ENCODE measurements at places on chromosomes 5 and 9.

DNA sequence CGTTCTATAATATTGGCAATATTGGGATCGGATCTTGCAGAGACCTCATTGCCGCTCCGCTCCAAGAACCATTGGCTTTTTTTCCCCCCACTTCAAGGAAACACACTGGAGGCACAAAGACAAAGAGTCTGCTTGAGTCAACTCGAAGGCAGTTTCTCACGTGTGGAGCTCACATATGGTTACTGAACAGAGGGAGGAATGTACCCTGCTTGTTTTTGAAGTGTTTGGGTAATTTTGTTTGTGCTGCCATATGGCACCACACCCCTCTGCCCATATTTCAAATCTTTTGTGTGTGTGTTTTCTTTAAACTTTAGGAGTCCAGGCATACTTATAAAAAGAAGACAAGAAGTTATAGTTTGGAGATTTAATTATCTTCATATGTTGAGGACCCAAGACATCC is 595.9 kb downstream of the DTWD2 start:
- DNase-seq, result no peak

- peak; percentile 47 for DNase-seq
These were observed 165.4 kb downstream of the EPB41L4A start for GRCh38 chr5:112253478-112254250.

- DNase-seq, result no peak
These were observed 172.7 kb upstream of the MEF2C start for GRCh38 chr5:89055695-89056085.

- DNase-seq, result peak; percentile 11
These were observed 74.5 kb downstream of the WNK2 start for GRCh38 chr9:93258419-93258817.

DNA sequence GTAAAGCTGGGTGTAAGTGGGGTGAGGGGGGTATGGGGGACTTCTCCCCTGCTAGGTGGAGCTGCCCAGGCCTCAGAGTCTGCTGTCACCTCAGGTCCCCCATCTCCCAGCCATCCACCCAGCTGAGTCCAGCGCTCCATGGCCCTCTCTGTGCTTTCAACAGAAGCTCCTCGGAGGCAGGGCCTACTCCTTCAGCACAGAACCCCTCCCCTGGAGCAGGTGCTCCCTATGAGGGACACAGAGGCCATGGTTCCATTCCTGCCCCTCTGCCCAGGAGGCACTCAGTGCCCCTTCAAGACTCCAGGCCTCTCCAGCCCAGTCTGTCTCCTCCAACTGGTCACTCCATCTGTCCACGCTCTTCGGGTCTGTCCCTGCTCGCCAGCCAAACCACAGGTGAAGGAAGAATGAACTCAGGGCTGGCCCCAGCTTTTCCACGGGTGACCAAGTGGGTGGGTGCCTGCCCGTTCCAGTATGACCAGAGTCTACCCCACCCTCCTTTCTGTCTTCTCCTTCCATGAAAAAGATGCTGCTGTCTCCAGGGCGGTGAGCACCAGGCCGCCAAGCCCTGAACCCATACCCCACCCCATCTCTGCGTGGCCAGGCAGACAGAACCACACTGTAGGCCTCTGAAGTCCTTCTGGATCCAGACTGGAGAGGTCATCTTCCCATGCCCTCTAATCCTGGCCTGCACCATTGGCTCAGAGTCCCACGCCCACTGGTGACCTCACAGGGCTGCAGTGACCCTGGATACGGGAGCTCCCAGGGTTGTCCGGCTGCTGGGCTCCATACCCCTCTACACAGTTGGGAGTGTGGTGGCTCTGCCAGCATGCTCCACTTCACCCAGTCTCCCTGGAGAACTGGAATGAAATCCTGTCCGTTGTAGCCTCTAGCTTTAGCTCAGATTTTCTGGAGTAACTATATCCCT is 11.9 kb downstream of the GBGT1 start:
- no peak for DNase-seq

DNA sequence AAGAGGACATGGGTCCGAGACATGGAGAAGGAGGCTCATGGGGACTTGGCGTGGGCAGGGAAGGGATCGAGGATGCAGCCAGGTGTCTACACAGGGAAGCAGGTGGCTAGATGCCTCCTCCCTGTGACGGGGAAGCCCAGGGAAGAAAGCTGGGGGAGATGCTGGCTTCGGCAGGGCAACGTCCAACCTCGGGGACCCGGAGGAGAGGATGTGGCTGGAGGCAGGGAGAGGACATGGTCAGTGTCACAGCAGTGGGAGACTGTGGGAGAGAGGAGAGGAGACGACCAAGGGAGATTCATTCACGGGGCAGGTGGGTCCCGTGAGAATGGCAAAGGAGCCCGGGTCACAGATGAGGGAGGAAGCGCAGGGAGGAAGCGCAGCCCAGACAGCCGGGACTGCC is 73.2 kb upstream of the PHYKPL start:
- no peak for DNase-seq

- no peak for DNase-seq
These were observed 100.4 kb downstream of the RGS3 start for GRCh38 chr9:113563826-113564497.

DNA sequence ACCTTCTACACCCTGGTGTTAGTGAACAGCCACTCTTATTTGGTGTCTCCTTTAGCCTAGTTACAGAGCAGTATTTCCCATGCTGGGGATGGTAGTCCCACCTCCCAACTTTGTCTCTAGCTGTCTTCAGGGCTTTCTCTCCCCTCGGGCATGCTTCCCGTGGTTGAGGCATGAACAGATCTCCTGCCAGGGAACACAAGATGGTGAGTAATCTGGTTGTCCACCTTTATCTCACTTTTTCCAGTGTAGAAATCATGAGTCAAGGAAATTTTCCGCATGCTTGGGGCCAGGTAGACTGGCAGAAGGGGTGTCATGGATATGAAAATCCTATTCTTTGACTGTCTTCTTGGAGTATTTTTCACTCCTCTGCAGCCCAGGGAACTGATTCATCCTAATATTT is 532.9 kb downstream of the ANXA1 start:
- DNase-seq, result no peak

DNA sequence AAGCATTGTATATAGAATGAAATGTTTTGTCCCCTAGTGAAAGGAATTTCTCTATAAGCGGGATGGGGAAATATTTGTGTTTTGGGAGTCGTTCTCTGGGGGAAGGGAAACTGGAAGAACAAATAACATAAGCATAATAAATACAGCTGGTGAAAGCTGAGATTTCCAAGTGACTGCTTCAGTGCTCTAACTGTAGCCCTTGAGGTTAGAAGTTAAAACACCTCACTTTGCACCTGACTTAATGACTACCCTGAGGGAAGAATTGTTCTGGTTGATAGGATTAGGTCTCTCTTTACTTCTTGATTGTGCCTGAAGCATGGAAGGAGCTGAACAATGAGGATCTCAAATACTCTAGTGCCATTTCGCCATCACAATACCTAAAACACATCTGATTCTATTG is 307.4 kb downstream of the MAN2A1 start:
- no peak for DNase-seq

DNA sequence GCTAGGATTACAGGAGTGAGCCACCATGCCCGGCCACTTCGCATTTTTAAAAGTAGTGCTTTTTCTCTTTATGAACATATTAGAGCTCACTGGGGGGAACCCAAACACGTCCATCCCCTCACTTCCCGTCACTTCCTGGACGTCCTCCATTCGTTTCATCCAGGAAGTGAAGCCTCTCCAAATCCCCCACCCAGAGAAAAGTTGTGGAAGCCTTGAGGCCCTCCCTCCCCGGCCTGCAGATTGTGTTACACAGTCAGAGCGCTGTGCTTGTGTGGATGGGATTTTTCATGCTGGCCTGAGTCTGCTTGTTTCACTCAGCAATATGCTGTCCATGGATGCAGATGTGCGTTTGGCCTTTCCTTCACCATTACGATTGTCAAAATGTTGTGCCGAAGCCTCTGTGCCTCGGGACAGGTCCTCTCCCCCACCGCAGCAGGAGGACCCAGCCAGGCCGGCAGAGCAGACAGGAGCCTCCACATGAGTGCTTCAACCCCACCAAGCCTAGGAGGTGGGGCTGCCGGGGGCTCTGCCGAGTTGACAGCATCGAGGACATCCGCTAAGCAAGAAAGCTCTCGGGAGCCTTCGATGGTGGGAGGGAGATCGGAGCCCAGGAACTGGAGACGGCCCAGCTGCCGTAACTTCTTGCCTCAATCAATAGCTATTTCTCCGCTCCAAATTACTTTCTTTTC is 121.6 kb upstream of the PPP1R26 start:
- peak; percentile 67 for DNase-seq

DNA sequence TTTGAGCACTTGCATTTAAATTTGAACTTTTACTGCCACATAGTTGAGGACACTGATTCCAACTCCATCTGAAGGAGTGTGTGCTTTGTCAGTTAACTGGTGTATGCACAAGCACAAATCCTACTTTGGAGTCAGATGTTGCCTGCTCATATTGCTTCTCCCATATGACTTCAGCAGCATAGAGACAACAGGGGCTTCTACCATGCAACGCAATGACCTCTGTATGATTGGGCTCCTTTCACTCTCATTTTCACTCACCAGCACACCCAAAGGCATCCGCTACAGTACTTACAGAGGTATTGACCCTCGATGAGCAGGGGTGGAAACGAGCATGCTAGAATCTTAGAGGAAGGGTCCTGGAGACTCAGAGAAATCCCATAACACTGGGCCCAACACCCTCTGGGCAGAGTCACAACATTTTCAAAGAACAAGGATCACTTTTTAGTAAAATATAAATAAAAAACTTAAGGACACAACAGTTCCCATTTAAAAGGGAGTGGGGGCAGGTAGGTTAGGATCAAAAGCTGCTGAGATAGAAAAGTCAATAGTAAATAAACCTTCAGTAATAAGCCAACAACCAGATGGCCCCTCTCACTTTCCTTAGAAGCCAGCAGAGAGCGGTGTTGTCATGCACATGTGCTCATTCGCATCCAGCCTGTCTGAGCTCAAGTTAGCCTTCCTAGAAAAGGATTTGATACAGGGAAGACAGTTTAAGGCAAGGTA is 203.8 kb downstream of the SNCAIP start:
- DNase-seq, result peak; percentile 79

- no peak for DNase-seq
These were observed 115.9 kb downstream of the CDC42SE2 start for GRCh38 chr5:131379723-131380122.

GRCh38 chr5:59188419-59189225 is 605.7 kb downstream of the RAB3C start:
- DNase-seq, result peak; percentile 79

DNA sequence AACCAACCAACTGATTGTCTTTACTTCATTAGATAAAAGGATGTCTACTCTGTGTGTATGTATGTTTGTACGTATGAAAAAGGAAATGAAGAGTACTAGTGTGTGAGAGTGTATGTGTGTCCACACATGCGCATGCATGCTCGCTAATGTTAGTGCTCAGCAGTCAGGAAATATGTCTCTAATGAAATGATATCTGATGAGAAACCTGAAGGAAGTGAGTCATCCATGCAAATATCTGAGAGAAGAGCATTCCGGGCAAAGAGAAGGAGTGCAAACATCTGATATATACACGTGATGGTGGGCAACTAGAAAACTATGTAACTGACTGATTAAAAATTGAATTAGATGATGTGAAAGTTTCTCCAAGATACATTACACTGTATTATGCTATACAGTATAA is 29.6 kb upstream of the UGCG start:
- DNase-seq, result no peak

- no peak for DNase-seq
These were observed 42.7 kb upstream of the SPINK14 start for GRCh38 chr5:148125641-148126040.

DNA sequence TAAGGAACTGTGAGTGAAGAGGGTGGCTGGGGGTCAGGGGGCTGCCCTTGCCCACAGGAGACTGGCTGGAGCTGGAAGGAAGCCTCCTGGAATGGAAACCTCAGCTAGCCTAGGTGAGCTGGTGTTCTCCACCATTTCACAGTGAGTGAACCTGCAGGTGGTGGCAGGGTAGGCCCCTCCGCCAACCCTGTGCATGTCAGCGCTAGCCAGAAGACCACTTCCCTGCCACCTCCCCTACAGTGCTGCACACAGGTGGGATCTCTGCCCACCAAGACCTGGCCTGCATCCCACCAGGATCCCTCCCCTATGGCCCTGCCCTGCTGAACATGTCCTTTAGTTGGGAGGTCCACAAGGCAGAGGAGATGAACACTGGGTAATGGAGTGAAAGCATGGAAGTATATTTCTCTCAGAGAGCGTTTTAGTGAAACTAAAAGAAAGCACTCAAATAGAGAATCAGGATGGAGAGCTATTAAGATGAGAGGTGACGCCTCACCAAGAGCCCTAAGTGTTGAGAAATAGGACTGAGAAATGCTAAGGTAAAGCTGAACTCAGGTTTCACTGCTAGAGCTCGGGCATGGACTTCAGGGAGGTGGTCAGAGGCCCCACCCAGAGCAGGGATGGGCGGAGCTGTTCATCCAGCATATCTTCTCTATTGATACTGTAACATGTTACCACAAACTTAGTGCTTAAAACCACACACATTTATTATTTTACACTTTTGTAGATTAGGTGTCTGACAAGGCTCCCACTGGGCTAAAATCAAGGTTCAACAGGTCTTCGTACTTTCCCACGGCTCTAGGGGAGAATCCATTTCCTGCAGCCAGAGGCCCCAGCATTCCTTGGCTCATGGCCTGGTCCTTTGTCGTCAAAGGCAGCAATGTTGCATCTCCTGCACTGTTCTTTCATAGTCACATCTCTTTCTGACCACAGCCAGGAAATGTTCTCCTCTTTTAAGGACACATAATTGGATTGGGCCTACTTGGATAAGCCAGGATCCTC is 83.2 kb downstream of the DIRAS2 start:
- no peak for DNase-seq

GRCh38 chr5:180093651-180094382 is 22.3 kb upstream of the RNF130 start:
- no peak for DNase-seq

- no peak for DNase-seq
These were observed 2.9 kb downstream of the TNIP1 start for GRCh38 chr5:151077967-151078366.

- DNase-seq, result no peak
These were observed 29.6 kb downstream of the MAML1 start for GRCh38 chr5:179762079-179762780.

DNA sequence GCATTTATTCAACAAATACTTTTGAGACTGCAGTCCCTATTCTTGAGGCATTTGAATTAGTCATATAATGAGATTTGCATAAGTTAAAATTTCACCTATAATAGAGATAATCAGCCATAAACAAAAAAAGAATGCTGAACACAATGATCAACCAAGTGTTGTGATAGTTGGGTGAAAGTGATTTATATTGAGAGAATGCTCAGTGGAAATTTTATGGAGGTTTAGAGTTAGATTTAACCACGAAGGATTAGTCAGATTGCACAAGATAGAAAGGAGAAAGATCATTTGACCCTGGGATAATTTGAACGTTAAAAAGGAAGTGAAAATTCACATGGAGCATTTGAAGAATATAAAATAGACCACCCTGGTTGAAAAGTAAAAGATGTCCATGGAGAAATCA is 356.2 kb downstream of the NPR3 start:
- no peak for DNase-seq

DNA sequence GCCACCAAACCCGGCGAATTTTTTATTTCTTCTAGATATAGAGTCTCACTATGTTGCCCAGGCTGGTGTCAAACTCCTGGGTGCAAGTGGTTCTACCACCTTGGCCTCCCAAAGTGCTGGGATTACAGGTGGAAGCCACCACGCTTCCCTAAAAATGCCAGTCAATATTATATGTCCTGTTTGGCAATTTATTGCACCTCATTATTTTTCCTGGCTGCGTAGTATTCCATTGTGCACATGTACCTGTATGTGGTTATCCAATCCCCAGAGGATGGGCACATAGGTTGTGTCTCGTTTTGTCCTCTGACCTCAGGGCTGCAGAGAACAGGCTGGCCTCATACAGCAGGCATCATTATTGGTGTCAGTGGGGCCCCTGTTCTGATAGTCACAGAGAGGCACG is 181.7 kb downstream of the C9orf50 start:
- DNase-seq, result no peak

GRCh38 chr9:115777610-115778009 is 376.0 kb upstream of the PAPPA start:
- peak; percentile 64 for DNase-seq

Measured in femur (tissue), 1 donor.